ENCODE measurements at places on chromosomes 16 and 17.
A peak's percentile ranks its signal among the peaks of the same experiment; 100 is the strongest.

DNA sequence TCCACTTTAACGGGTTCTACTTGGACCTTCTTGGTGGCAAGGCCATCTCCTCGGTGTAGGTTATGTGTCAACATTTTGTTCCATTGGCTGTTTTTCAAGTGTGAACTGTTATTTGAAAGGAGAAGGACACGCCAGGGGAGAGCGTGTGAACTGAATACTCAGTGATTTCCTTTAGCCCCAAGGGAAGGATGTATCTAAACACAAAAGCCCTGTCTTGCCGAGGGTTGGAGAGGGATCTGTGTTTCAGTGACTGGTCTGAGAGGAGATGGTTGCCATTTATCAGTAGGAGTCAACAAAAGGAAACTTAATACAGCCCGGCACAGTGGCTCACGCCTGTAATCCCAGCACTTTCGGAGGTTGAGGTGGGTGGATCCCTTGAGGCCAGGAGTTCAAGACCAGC, 50.0 kb downstream of the USP10 start:
- DNase-seq, result no peak

DNA sequence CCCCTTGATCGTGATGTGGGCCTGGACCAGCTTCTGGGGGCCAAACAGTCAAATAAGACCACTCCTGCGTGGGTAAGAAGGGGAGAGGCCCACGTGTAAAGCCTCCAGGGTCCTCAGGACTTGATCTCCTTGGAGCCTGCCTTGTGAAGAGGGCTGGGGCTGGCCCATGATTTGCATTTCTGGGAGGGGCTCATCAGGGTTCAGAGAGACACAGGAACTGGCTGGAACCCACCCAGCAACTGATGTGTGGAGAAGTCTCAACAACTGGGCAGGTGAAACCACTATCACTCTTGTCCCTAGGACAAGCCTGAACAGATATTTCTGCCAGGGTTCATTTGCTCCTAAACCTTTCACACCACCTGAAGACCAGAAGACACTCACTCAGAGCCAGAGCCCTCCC, 214.7 kb downstream of the ZNF423 start:
- DNase-seq, result no peak

- DNase-seq, result peak; percentile 2
Measured at GRCh38 chr17:32629563-32630190, 142.9 kb downstream of the CDK5R1 start.

DNA sequence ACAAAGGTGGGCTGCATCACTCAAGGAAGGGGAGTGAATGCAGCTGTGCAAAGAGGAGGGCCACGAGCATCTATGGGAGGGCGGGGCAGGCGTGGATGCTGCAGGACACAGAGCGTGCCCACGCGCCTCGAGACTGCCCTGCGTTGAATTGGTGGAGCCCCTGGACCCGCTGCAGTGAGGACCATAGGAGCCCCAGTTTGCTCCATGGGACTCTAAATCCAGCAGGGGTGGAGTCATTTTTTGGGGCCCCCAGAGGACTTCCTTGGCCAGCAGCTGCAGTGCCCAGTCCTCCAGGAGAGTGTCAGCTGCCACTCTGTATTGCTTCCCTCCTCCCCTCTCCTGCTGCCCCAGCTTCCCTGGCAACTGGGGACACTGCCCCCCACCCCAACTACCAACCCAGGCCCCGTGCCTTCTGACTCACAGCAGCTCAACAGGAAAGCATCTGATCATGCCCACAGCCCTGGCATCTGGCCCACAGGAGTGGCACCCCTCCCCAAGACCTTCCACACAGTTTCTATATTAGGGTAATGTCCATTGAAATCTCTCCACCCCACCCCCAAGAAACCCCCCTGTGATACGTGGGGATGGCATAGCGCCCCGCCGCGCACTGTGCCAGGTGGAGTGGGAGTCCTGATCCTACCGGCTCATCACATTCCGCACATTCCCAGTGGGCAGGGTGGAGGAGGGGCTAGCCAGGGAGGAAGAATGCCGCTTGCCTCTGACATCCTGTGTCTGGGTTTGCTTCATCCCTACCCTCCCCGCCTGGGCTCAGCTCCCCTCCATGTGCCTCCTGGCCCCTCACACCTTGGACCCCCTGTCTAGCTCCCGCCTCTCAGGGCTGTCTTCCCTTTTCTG, 27.8 kb upstream of the ITGA3 start:
- DNase-seq, result no peak

GRCh38 chr17:80295146-80295545, 34.5 kb downstream of the RNF213 start:
- no peak for DNase-seq

DNA sequence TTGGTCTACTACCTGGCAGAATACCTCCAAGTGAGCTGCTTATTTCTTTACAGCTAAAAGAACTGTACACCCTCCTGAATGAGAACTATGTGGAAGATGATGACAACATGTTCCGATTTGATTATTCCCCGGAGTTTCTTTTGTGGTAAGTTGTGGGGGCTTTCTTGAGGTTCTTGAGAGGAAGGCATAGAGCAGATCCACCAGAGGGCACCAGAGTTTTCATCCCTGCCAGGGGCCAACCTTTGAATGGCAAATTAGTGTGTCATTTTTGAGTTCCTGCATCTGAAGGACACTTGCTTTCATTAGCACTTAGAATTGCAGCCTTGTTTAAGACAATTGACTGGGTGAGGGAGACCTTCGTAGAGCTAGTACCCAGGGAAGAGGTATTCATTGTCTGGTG, 35.0 kb downstream of the NMT1 start:
- peak; percentile 14 for DNase-seq

GRCh38 chr16:55691771-55692170, 36.0 kb downstream of the SLC6A2 start:
- no peak for DNase-seq

DNA sequence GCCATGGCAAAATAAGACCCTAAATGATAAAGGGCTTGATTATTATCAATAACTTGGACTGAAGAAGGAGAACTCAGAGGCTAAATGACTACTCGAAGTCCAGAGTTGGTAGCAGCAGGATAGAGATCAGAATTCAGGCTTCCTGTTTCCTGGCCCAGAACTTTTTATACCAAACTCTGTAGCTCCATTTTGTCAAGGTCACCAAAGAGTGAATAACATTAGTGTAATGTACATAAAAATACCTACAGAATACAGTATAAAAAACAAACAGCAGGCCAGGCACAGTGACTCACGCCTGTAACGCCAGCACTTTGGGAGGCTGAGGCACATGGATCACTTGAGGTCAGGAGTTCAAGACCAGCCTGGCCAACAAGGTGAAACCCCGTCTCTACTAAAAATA, 79.0 kb downstream of the ARHGAP17 start:
- DNase-seq, result no peak

DNA sequence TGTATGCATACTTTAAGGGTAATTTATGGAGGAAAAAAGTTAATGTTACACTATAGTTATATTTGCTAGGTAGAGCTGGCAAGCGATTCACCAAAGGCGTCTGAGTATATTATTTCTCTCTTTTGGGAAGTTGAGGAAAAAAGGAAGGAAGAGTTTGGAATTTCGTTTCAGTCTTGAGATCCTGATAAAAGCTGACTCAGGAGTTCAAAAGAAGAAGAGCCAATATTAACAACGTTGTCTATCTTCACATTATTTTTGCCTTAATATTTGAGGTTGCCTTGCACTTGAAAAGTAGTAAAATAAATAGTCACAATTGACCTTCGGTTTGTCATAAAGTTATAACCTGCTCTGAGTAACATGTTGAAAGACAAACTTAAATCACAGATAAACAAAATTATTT, 888.6 kb downstream of the KCNJ2 start:
- no peak for DNase-seq

DNA sequence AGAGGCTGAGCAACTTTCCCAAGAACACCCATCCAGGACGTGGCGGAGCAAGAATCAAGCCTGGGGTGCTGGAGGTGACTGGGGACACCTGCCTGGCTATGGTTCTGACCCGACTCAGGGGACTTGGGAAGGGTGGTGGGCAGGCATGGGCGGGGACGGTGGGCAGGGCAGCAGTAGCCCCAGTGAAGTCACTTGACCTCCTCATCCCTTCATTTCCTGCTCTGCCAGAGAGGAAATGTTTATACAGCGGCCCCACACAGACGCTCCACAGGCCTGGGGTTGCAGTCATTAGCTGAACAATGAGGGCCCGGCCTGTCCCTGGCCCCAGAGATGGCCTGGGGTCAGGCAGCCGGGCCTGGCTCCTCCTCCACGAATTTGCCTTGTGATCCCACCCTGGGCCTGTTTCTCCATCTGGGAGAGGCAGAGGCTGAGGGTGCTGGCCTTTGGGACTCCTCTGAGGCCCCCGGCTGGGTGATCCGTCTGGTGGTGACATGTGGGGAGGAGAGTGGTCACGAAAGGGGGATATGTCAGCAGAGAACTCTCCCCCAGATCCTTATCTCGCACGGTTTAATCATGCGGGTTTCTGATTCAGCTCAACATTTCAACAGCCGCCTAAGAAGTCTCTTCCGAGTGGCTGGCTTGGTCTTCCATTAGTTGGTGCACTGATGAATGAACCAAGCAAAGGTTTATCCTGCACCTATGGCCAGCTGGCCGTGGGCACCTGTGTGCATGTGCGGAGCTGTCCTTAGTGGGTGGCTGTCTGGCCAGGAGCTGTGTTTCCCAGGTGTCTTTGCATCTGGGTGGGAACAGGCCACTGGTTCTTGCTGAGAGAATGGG, 175.9 kb downstream of the IRF8 start:
- no peak for DNase-seq

DNA sequence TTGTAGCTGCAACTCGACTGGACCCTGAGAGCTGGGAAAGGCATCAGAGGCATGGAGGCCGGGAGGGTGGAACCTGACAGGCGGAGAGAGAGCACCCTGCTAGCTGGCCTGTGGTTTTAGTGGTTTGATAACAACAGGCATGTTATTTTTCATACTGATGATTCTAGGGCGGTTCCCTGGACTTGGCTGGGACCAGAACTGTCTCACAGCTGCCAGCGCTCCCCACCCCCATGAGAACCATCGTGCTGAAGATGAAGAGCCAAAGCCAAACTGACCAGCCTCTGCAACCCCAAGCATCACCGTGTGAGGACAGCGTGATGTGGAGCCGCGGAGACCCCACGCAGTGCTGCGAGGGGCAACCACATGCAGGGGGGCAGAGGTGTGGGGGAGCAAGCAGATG, 28.5 kb downstream of the MXRA7 start:
- DNase-seq, result no peak

DNA sequence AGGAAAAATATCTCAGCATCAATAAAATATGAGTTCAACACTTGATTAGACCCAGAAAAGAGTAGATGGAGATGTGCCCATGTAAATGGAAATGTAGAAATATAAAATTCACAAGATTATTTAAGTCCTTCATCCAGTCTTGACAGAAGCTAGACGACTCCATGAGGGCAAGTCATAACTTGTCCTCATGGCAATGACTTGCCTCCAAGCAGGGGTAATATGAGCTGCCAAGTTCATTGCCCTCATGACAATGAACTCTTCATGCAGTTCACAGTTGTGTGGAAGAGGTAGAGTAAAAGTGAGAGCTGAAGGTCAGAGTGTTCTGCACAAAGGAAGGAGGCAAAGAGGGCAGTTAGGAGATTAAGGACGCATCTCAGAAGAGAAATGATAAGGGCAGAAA, 22.3 kb downstream of the CDH11 start:
- no peak for DNase-seq

- no peak for DNase-seq
Measured at GRCh38 chr17:31422443-31422842, 31.0 kb downstream of the RAB11FIP4 start.

- DNase-seq, result peak; percentile 82
Measured at GRCh38 chr16:14070877-14071575, at the start of gene MRTFB. Gene MRTFB (plus strand): TSS chr16:14071319. CDS start chr16:14140607, 69,288 bp downstream.

DNA sequence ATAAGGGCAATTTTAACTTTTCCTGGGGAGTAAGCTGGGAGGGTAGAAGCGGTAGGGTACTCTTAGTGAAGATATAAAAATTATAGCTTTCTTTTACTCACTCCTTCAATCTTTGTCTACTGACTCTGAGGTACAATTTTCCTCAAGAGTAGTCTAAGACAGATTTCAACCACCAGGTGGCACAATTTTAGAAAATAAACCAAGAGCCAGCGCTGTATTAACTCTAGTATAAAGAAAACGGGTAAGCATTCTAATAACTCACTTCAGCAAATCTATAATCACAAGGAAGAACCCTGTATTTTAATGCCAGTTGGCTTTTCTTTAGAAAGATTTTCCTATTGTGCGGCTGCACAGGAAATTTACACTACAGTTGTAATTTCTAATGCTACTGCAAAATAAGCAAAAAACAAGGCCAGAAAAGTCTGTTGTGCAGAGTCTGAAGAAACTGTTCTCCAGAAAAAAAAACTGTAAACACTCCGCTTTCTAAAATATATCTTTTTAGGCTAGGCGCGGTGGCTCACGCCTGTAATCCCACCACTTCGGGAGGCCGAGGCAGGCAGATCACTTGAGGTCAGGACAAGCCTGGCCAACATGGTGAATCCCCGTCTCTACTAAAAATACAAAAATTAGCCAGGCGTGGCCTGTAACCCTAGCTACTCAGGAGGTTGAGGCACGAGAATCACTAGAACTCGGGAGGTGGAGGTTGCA, 1.9 kb downstream of the CMC2 start:
- peak; percentile 72 for DNase-seq

DNA sequence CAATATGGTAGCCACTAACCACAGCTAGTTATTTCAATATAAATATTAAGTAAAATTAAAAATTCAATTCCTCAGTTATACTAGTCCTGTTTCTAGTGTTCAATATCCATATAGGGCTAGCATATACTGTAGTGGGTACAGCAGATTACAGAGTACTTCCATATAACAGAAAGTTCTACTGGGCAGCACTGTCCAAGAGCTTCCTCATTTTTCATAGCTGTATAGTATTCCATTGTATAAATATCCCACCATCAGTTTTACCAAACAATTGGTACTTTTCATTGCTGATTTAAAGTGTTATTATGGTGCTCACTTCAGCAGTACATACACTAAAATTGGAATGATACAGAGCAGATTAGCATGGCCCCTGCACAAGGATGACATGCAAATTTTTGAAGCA, 20.4 kb downstream of the ACSM3 start:
- no peak for DNase-seq

GRCh38 chr17:65022751-65023700, 33.5 kb downstream of the GNA13 start:
- peak; percentile 36 for DNase-seq

GRCh38 chr17:50146927-50147665, 3.4 kb downstream of the PPP1R9B start:
- DNase-seq, result peak; percentile 19

DNA sequence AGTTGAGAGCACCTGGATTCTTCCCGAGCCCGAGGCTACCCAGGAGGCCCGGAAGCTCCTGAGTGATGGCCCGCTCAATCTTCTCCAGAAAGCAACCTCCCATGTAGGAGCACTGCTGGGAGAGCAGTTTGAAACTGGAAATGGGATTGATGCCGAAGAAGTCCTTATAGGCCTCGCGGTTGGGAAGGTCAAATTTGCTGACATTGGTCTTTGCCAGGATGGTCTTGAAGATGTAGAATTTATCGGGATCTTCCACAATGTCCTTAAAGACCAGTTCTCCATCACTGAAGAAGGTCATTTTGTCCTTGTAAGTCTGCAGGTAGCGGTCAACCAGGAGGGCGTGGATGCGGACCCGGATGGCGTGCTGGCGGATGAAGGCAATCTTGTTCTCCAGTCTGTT, 49.7 kb downstream of the SRL start:
- no peak for DNase-seq
